Stimulated activated CD8-positive, alpha-beta memory T cell treated with anti-CD3 and anti-CD28 coated beads, Interleukin-12 subunit alpha, Interleukin-12 subunit beta, amount 100 ng/mL, for 4 hours (primary cell): ENCODE measurements at places on chromosomes 5 and 9.

GRCh38 chr9:2740616-2741015, 23.3 kb downstream of the KCNV2 start:
- DNase-seq, result no peak

GRCh38 chr5:154430466-154430865, 15.3 kb upstream of the SAP30L start:
- no peak for DNase-seq

GRCh38 chr5:175854231-175855040, 16.9 kb upstream of the CPLX2 start:
- no peak for DNase-seq

GRCh38 chr5:57221049-57221568, 47.2 kb downstream of the GPBP1 start:
- DNase-seq, result no peak

- no peak for DNase-seq
Measured at GRCh38 chr9:71985297-71985911, 74.0 kb downstream of the C9orf85 start.

DNA sequence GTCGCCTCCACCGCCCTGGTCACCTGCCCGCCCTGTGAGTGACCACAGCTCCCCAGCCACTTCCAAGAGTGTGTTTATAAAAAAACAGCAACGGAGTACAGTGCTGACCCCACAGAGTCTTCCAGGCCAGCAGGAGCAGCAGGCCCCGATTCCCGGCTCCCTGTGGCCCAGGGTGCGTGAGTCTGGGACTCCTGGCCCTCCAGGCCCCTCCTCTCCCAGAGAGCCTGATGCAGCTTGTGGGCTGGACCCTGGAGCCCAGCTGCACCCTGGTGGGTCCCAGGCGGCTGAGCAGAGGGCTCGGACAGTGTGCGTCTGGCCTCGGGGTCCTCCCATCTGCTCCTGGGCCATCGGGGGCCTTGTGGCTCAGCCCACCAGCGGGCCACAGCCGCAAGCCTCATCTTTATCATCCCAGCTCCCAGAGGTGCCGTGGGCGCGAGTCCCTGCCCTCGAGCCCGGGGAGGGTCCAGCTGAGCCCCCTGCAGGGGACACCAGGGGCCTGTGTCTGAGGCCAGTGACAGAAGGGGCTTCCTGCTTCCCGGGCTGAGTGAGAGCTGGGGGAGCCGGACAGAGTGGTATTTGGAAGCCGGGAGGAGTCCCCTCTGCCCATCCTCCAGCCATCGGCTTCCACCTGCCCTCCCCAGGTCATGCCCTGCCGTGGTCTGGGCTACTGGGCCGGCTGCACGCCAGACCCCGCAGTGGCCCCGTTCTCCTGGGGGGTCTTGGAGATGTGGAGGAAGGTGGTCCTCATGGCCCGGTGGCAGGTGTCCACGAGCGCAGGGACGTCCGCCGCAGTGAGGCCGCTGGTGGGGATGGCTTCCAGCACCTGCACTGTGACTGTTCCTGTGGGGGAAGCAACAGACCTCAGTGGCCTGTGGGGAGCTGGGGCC, 10.6 kb downstream of the EGFL7 start:
- DNase-seq, result no peak

DNA sequence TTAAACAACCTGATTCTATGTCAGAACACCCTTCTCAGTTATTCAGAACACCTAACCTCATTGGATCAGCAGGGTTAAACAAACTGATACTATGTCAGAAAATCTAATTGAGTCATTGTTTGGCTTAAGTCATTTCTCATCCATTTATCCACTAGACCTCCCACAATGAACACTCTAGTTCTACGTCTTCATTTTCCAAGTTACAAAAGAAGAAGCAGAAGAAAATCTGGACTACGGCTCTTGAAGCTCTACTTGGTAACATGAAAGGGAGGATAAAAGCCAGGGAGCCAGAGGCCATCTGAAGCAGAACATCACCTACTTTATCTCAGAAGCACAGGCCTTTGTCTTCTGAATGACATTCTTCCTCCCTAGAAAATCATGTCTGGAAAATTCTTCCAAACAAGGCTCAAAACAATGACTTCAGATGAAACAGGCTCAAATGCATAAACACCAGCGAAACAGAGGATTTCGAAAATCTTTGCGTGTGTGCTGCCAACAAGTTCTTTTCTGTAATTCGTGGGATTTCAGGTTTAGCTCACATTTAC, 35.4 kb upstream of the TGFBI start:
- no peak for DNase-seq

- no peak for DNase-seq
Measured at GRCh38 chr5:26482810-26483375, 555.5 kb downstream of the CDH9 start.

DNA sequence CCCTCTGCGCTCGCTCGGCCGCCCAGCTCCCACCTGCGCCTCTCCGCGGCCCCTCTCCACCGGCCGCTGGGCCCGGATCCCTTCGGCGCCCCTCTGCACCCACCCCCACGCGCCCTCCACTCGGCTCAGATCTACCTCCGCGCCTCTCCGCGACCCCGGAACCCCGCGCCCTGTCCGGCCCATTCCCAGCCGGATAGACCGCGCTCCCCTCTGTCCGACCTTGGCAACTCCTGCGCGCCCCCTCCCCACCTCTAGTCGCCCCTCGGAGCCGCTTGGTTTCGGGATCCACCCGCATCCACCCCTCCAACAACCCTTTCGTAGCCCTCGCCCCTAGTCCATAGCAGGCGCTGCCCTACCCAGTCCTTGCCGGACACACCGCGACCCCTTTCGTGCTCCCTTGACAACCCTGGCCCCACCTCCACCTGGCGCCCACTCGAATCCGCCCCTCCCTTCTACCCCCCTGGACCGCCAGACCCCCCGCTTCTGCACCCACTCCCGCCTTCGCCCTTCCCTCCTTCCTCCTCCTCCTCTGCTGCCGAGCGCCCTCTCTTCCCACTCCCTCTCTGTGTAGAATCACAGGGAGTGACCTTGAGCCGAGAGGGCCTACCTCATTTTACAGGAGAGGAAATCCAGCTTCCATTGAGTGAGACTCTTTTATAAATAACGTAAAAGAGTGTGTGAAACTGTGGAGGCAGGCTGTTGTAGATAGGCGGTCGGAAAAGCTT, 525 bp upstream of the AK3 start:
- no peak for DNase-seq

DNA sequence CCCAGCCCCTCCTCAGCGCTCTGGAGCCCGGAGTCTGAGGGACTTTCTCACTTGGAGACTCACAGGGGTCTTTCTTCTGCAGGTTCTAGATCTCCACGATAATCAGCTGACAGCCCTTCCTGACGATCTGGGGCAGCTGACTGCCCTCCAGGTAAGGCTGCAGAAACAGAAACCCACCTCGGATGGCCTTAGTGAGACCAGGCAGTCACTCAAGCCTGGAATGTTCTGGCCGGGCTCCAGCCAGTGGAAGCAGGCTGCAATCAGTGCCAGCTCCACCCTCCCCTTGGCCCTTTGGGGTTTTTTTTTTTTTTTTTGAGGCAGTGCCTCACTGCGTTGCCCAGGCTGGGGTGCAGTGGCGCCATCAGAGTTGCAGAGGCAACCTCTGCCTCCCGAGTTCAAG, 7.6 kb downstream of the LRSAM1 start:
- no peak for DNase-seq

- DNase-seq, result no peak
Measured at GRCh38 chr9:115397591-115398312, 279.8 kb upstream of the TNC start.

DNA sequence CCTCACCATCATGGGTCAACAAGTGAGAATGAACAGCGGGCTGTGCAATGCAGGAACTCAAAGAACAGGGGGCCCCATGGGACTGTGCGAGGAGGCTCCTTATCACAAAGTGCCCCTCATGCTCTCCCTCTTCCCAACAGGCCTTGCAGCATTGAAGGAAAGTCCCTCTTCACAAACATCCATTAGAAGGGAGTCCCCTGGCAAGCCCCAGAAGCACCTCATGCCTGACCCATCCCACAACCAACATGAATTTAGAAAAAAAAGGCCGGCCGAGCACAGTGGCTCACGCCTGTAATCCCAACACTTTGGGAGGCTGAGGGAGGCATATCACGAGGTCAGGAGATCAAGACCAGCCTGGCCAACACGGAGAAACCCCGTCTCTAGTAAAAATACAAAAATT, 122.6 kb upstream of the FSTL4 start:
- DNase-seq, result no peak

DNA sequence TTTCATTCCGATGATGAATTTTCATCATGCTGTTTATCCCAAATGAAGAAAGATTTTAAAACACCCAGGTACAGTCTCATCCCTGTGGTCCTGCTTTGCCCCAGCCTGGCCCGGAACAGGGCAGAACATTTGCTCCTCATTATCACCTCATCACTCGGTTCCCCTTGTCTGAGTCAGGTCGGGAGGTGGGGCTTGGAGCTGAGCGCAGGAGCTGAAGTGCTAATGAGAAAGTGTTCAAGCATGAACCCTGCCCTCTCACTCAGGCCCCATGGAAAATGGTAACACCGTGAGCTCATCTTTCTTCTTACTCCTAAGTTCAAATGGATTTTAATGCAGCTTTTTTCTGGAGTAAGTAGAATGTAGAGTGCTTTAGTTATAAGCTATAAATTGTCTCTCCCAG, 466.2 kb downstream of the KDM4C start:
- no peak for DNase-seq

DNA sequence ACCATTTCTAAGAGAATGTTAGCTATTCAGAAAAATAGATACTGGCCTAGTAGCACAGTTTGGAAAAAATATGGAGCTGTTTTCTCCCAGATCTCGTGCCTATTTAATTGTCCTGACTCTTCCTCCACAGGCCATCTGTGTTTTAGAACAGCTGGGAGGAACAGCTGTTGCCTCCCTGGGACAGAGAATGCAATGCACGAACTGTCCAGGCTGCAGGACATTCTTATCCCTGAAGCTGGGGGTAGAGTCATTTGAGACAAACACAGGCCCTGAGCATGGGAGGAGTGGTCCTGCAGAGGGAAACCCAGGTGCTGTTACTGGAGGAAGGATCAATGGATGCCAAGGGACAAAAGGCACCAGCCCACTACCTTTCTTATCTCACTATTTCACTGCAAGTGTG, 20.9 kb upstream of the SPARC start:
- DNase-seq, result no peak

GRCh38 chr5:33423018-33423630, 17.6 kb upstream of the TARS1 start:
- no peak for DNase-seq

- DNase-seq, result no peak
Measured at GRCh38 chr9:72396247-72397091, 31.5 kb upstream of the ZFAND5 start.

GRCh38 chr9:111783424-111783823, 11.3 kb downstream of the SHOC1 start:
- DNase-seq, result no peak

DNA sequence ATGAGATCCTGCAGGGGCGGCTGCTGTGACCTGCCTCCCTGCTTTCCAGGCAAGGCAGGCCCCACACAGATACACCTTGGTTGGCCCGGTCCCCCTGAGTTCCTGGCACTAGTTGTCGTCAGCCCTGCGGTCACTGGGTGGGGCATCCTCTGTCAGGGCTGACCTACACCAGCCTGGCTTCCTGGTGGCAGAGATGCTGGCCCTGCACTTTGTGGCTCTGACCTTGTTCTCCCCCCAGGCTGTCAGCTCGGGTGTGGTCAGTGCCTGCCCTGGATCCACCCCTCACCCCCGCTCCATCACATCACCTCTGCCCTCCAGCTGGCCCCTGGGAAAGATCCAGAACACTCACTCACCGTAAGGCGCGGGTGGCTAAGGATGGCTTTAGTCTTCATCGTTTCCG, 74.1 kb downstream of the PHF2 start:
- DNase-seq, result no peak

DNA sequence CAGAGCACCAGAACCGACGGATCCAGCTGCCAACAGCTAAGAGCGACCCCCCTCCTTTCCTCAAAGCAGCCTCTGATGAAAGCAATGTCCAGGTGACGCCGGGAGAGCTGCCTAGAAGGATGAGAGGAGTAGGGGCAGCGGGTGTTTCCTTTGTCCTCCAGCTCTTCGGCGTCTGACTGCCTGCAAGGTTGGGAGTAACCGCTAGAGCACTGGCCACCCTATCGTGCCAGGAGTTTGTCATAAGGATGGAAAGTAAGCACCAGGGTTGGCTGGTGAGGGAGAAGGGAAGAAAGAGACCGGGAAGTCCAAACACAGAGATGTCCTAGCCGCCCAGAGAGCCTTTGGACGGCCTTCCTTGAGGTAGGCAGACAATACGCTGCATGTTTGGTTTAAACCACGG, 10.8 kb downstream of the MRPL36 start:
- no peak for DNase-seq

GRCh38 chr5:90956511-90957097, 398.0 kb downstream of the ADGRV1 start:
- DNase-seq, result no peak

GRCh38 chr9:137365056-137365455, 57.9 kb downstream of the EXD3 start:
- DNase-seq, result no peak

DNA sequence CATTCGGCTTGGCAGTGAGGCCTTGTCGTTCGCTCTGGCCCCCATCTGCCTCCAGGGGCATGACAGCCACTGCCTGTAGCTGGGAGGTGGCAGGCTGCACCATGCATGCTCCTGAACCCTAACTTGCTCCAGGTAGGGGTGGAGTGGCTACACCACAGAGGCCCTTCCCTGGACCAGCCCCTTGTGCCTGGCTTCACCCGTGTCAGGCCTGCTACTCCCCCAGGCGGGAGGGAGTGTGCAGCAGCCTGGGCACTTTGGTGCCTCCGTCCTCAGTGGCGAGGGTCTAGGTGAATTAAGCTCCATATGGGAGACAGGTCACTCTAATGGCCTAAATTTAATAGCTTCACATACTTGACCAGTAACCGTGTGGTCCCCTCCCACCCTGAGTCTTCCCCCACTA, 59.4 kb upstream of the LMX1B start:
- DNase-seq, result no peak

- no peak for DNase-seq
Measured at GRCh38 chr5:160452795-160453194, 31.1 kb downstream of the PTTG1 start.

- DNase-seq, result no peak
Measured at GRCh38 chr9:99936947-99937587, 30.6 kb downstream of the STX17 start.

DNA sequence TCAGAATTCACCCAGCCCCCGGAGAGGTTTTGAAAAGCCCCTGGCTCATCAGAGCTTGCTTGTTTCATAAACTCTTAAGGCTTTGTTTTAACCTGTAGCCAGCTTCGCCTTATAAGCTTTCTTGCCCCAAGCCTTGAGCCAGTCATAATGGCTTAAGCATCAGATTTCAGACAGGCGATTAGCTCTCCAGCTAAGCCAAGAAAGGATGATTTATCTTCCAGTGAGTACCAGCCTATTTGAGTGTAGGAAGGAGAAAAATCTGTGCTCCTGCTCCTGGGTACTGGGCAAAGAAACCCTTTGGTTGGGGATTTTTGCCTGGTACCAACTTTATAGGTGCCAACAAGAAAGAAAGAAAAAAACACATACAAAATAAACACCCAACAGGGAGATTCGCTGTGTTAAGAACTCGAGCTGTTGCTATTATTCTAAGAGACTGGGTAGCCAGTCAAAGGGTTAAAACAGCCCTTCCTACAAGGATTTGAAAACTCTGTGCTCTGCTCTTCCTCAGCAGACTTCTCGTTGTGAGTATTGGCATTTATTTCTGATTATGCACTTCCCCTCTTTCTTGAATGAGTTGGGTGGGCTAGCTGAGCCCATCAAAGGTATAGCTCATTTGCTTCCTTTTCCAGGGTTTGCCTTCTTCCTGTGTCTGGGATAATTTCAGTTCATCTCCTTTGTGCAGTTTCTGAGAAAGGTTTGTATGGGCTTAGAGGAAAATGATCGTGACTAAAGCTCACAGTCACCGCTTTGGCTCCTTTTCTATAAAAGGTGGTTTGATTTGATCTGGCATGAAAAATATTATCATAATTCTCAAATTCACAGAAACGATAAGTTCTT, 157.2 kb upstream of the DMRT1 start:
- DNase-seq, result no peak

- no peak for DNase-seq
Measured at GRCh38 chr5:149177911-149178565, 36.7 kb downstream of the ABLIM3 start.
